ENCODE measurements at places on chromosomes 5 and 9.

GRCh38 chr9:136392538-136393449 is 7.2 kb downstream of the SNAPC4 start:
- no peak for DNase-seq

- DNase-seq = no peak
Measured at GRCh38 chr9:78566948-78567675, 270.2 kb downstream of the PSAT1 start.

DNA sequence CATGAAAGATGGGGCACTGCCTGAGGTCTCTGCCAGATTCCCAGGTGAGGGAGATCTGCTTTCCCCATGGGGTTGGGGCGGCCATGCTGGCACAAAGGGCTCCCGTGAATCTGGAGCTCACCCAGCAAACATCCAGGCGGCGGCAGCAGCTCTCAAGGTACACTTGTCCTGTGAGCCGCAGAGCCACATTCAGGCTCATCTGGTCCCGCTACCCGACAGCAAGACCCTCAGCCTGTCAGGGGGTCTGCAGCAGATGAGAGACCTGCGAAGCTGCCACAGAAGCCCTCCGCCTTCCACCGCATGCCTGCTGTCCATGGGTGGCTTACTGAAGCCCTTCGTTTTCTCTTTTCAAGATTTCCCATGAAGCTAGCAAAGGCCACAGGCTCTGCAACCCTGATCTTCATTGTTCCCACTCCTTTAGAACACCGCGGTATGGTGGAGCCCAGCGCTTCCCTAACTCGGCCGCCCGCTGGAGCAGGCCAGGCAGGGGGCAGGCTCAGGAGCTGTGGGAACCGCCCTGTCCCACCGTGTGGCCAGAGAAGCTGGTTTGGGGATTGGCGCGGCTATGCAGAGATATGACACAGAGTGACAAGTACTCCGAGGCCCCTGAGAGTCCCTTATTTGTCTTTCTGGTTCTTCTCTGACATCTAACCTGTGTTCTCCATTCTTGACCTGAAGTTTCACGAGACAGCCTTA is 8.8 kb downstream of the LRRC14B start:
- no peak for DNase-seq

- no peak for DNase-seq
Measured at GRCh38 chr5:177085985-177086653, 596 bp upstream of the FGFR4 start.

- no peak for DNase-seq
Measured at GRCh38 chr5:88944751-88945531, 62.0 kb upstream of the MEF2C start.

- no peak for DNase-seq
Measured at GRCh38 chr5:172284611-172284980, 1.0 kb upstream of the UBTD2 start.

DNA sequence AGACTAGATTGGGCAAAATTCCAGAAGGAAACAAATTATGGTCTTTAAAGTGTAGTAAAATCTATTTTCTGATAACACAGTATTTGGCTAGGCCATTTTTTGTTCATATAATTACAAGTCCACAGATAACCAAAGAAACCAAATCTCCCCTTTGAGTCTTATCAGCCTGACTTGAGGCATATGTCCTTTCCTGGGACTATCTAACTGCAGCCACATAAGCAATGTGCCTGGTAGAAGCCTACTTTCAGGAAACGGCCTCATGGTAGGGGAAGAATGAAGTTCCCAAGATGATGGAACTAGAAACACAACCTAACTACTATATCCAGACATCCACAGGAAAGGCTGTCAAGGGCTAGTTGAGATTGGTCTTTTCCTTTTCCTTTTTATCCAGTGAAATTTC is 130.0 kb downstream of the PIK3R1 start:
- no peak for DNase-seq

DNA sequence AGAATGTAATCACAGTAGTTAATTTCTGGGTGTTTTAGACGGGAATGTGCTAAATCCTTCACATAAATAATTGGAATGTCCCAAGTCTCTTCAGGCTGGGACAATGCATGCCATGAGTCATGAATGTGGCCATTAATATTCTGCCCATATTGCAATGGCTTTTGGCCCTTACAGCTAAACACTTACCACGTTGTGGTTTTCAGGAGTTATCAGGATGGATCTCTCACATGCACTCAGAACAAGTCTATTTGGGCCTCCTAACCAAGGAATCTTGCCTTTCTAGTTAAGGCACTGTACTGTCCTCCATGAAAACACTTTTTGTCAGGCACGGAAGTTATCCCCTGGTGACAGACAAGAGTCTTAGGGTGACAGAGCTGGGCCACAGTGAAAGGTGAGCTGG is 32.7 kb downstream of the PKD2L2 start:
- no peak for DNase-seq

DNA sequence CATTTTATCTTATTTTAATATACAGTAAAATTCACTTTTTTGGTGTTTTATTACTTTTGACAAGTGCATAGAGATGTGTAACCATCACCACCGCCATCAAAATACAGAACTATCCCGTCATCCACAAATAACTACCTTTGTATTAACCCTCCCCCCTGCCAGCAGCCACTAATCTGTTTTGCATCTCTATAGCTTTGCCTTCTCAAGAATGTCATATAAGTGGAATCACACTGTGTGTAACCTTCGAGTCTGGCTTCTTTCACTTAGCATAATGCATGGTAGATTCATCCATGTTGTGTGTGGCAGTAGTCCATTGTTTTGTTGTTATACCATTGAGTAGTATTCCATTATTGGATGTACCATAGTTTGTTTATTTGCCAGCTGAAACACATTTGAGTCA is 98.8 kb downstream of the BOD1 start:
- no peak for DNase-seq

- DNase-seq = peak; percentile 23
Measured at GRCh38 chr5:95870105-95870672, 47.7 kb upstream of the GLRX start.

DNA sequence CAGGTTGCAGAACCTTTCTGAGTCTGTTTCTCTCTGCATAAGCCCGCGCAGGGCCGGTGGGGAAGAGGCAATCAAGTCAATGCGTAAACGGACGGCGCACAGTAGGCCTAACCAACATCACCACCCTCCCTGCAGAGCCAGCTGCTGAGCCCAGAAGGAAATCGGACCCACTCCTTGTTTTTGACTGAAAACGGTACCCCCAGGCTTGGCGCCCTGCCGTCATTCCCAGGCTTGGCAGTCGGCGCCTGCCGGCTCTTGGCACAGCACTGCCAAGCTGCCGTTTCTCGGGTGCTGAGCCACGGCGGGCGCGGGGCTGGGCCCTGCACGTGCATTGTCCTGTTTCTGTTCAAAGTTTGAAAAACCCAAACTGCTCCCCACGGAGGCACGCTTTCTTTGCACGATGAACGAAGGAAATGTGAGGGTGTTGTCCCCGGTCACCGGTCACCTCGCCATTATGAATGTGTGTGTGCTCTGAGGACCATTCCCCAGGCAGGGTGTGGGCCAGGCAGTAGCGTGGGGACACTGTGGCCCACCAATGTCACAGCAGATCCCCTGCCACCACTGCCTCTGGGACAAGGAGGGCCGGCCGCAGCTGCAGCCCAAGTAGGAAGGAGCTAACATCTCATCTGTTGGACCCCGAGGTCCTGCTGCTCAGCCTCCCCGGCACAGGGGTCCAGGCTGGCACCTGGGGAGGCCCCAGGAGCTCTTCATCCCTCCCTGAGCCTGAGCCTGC is 20.1 kb downstream of the FIBCD1 start:
- no peak for DNase-seq

DNA sequence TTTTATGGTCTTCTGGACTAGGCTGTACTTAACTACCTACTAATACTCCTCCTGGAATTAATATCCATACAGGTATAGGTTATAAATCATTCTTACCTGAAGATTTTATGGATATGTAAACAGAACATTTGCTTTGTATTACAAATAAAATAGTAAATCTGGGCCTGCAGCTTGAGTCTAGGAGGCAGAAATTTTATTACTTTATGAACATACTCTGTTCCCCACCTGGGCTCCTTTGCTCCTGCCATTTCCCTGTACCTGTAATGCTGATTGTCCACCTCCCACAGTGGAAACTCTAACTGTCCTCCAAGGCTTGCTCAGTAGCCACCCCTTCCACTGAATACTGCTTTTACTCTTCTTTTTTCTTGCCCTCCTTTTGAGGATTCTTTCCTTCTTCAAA is 108.0 kb downstream of the PAM start:
- DNase-seq = no peak

DNA sequence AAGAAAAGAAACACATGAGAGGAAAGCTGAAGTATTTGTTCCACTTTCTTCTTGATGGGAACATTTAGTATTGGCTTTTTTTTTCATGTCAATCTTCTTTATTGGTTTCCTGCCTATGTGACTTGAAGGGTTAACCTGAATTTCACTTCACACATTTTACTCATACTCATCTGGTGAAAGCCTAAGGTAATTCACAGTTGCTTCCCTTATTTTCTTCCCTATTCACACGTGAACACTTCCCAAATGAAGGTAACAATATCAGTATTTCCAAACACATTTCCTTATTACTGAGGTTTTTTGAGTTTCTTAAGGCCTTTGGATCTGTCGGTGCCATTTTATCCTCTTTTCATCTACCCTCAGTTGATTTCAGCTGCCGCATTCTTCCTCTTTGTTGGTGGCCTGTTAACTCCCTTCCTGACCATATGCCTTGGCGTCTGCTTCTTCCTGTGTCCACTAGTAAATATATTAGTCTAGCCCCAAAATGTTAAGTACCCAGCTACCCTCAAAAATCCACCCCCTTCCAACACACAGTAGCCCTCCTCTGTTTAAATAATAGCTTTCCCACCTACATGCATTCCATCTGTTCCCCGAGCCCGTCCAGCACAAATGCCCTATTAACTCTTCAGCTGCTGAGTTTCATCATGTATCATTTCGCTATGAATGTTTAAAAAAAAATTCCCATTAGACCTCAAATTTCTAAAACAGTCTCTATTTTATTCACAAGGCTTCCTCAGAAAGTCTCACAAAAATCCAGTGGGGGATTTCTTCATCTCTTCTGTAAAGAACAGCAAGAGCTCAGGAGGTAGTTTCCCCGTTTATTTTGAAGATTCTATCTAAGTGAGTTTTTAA is 97.3 kb downstream of the USP20 start:
- DNase-seq = no peak

DNA sequence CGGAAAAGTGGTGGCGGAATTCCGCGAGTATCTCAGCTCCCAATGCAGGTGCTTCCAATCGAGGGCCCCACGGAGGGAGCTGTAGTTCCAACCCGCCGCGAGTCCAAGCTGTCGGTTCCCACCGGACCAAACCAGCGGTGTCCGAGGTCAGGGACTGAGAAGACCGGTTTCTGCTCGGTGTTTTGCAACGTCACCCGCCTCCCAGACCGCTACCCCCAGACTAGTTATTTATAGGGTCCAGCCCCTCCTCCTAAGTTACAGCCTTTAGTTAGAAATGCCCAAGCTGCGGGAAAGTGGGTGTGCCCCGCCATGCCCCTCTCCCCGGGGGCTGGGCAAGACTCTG is 677 bp upstream of the MYORG start:
- DNase-seq = no peak
